ENCODE measurements at places on chromosomes 13 and 19.

GRCh38 chr19:29510701-29511265 lies 15.0 kb upstream of the VSTM2B start:
- no peak for DNase-seq

DNA sequence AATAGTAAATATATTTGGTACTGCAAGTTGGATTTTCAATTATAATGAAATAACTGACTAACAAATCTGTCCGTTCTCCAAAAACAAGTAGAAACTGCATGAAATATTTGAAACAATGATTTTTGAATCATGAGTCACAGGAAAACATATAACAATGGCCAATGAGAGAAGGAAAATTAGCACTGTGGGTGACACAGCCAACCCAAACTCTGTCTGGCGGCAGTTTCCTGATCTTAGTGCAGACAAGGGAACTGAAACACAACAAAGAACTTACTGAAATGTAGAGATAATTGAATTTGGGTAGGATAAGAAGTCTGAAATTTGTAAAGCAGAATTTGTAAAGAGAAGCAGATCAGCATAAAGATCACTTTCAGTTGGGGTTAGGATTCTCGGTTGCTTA lies 2743.3 kb upstream of the PCDH20 start:
- no peak for DNase-seq

DNA sequence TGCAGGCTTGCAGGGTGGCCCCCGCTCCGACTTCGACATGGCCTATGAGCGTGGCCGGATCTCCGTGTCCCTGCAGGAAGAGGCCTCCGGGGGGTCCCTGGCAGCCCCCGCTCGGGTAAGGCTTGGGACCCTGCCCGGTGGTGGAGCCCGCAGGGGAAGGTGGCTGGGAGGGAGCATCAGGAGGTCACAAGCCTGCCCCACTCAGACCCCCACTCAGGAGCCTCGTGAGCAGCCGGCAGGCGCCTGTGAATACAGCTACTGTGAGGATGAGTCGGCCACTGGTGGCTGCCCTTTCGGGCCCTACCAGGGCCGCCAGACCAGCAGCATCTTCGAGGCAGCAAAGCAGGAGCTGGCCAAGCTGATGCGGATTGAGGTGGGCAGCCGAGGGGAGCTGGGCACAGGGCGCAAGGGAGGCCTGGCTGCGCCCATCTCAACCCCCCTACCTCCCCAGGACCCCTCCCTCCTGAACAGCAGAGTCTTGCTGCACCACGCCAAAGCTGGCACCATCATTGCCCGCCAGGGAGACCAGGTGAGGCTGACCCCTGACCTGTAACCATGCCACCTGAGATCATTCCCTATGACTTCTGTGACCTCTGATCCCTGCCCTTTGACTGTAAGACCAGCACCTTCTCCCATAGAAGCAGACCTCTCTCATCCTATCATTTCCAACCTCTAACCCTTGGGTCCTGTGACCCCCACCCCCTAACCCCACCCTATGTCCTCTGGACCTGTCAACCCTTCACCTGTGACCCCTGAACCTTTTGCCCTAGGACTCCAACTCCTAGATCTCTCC lies 7.2 kb downstream of the PNPLA6 start:
- DNase-seq, result no peak

- DNase-seq, result no peak
These were observed 8.7 kb downstream of the RPS28 start for GRCh38 chr19:8329996-8330395.

GRCh38 chr13:112790735-112791641 lies 101.2 kb downstream of the ATP11A start:
- DNase-seq, result no peak

DNA sequence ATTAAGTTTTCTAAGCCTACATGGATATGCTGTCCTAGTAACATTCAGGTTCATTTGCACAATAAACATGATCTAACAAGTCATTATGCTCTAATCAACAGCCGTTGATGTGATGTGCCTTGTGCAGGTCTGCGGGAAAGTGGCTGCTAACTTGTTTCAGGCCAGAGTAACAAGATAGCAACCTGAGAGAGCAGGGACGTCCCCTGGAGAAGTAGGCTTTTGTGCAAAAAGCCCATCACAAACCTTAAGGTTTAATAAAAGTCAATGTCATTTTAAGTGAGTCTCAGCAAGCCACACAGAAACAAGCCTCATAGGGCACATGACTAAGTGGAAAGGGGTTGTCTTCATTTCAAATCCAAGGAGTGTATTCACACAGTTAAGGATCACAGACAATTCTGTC lies 17.6 kb downstream of the FOXO1 start:
- DNase-seq, result no peak

GRCh38 chr19:1025960-1026782 lies at the start of gene CNN2:
CNN2 (plus strand) TSS chr19:1026608; CDS start chr19:1026662, 54 bp downstream.
- DNase-seq, result peak; percentile 48

DNA sequence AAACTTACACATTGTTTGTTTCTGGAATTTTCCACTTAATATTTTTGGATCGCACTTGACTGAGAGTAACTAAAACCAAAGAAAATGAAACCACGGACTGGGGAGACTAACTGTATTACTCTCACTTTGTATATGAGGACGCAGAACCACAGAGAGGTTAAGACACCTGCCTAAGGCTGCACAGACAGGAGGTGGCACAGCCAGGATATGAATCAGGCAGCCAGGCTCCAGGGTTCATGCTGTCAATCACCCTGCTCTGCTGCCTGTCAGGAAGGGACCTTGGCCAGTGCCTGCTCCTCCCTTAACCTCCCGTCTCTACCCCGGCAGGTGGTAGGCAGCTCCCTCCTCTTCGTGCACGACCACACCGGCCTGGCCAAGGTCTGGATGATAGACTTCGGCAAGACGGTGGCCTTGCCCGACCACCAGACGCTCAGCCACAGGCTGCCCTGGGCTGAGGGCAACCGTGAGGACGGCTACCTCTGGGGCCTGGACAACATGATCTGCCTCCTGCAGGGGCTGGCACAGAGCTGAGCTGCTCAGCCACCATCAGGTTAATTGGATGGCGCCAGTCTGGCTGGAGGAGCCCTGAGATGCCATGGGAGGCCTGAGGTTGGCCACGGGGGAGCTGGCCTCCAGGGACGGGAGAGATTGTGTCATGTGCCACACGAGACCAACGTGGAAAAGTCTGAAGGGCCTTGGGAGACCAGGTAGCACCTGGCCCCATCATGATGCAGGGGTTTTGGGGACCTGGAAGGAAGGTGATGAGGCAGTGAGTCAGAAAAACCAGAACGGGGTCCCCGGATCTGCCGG lies 11.0 kb downstream of the ACTMAP start:
- DNase-seq, result no peak

- no peak for DNase-seq
These were observed 10.1 kb downstream of the TMEM143 start for GRCh38 chr19:48353677-48354076.

GRCh38 chr13:49421391-49421790 lies 22.5 kb downstream of the CAB39L start:
- peak; percentile 14 for DNase-seq

- DNase-seq, result peak; percentile 38
These were observed 606 bp downstream of the ERCC5 start for GRCh38 chr13:102846261-102847015.

DNA sequence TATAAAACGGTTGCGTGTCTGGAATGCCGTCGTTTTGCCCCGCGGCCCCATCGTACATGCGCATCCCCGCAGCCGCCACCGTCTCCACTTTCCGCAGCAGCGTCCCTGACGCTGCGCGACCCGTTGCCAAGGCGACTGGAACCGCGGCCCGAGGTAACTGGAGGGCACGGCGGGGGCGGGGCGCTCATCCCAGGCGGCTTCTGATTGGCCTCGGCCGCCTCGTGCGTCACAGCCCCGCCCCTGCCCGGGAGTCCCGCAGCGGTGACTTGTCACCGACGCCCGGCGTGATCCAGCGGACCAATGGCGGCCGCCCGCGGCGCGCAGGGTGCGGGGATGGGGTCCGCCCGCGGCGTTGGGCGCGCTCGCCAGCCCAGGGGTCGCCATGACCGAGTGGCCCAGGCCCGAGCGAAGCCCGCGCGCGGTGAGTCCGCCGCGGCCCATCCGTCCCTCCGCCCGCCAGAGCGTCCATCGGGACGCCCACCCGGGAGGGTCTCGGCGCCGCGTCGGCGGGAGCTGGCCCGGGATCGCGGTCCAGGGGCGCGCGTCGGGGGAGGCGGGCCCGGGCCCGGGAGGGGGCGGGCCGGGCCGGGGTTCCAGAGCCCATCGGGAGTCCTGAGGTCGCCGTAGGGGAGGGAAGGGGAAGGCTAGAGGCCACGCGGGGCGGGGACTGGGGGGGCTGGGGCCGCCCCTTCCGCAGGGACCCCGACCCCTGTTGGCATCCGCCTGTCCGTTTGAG lies at the start of gene ZSCAN1:
TSS of gene ZSCAN1 (plus strand) at position 285 of the 736 bp plus-strand sequence. CDS start 3,812 bp downstream, outside the sequence.
- DNase-seq, result no peak

GRCh38 chr19:54114340-54115108 lies 933 bp downstream of the TFPT start:
- DNase-seq, result peak; percentile 46

DNA sequence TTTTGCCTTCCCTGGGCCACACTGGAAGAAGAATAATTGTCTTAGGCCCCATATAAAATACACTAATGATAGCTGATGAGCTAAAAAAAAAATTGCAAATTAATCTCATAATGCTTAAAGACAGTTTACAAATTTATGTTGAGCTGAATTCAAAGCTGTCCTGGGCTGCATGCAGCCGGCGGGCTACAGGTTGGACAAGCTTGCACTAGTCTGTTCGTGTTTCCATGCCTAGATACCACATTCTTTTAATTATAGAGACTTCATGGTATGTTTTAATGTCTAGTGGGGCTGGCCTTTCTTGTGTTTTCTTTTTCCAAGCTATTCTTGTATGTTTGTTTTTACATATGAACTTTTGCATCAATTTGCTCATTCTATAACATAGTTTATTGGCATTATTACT lies 90.6 kb downstream of the SGCG start:
- DNase-seq, result no peak

DNA sequence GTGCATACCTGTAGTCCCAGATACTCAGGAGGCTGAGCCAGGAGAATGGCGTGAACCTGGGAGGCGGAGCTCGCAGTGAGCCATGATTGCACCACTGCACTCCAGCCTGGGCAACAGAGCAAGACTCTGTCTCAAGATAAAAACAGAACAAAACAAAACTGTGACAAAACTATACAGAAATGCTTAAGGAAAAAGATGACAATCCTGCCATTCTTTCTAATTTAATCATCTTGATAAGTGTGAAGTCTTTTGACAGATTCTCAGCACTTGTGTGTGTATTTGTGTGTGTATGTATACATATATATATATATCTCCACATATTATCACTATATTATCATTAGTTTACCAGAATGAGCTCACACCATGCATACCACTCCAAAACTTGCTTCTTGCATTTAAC lies 12.3 kb downstream of the HTR2A start:
- no peak for DNase-seq

DNA sequence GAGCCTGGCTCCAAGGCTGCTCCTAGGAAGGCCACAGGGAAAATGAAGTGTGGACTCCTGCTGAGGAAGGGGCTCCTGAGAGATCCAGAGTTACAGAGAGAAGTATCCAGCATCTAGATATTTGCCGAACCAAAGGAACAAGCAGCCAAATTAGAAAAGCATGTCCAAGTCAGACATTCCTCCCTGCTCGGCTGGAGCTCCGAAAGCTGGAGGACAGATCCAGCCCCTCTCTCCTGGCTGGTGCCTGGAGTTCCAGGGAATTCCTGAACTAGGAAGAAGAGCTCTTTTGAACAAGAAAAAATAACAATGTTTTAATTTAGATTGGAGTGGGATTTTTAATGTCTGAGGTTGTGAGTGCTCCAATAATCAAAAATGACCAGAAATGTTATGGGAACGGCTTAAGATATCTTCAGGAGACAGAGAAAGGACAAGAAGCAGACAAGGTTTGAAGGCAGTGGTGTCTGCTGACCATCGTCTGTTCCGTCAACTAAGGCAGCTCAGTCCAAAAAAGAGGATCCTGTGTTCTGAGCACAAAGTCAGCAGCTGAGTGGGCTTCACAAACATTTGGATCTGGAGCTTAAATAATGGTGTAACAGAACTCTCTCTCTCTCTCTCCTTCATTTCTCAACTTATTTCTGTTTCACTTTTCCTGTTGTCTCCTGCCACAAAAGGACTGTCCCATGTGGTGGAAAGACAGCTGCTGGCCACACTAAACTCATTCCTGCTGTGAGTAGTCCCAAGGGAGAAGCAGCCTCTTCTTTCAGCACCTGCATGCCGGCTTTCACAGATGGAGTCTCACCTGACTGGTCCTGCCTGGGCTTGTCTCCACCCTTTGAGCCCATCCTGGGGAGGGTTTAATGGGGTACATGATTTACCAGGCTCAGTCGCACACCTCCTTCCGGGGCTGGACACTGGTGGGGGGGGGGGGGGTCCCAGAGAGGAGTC lies 31.5 kb upstream of the IRS2 start:
- DNase-seq, result no peak

DNA sequence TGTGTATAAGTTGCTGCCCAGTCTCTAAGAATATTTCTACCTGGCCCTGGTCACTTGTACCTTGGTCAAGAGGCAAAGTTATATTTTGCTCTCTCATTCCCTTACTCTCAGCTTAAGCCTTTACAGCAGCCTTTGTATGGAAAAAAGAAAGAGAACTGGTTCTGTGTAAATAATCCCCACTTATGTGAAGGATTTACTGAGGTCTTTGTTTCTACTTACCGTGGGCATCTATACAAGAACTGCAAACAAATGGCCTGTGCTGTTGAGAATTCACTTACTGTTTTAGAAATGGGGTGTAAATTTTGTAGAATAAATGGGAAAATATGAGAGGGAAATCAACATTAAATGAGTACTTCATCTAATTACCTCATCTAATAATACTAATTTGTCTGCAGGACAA lies 267.4 kb downstream of the PCDH20 start:
- DNase-seq, result no peak

DNA sequence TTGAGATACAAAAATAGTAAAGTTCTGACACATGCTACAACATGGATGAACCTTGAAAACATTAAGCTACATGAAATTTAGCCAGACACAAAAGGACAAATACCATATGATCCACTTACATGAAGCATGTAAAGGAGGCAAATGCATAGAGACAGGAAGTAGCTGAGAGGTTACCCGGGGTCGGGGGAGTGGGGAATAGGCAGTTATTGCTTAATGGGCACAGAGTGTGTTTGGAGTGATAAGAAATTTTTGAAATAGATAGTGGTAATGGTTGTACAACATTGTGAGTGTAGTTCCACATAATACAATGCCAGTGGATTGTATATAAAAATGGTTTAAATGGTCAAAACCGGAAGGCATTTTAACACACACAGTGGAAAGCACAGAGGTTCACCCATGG lies 4.3 kb downstream of the N4BP2L1 start:
- DNase-seq, result no peak

- no peak for DNase-seq
These were observed 4.3 kb upstream of the CEACAM19 start for GRCh38 chr19:44666852-44667556.

DNA sequence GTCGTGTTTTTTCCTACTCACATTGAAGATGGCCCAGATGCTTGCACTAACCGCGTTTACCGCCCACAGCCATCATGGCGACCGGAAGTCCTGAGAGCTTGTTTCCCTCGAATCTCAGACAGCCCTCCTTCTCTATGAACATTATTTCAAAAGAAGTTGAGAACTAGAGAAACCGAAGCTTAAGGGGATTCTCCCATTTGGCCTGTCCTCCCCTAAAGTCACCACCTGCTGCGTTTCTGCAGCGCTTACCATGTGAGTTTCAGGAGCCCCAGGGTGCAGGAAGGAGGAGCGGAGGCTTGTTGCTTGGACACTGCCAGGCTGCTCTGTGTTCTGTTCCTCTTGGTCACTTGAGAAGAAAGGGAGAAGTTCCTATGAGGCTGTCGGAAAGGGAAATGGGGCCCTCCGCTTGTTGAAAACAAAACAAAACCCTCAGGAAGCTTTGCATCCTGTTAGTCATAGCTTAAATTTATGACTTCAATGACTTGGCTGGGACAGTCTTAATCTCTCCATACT lies 6.2 kb downstream of the CARD8 start:
- peak; percentile 53 for DNase-seq

Measured in effector memory CD8-positive, alpha-beta T cell (primary cell).